Stomach (tissue), 19 donors: ENCODE measurements at places on chromosomes 13 and 19. TPM values are rescaled to one million over a fixed set of nuclear protein-coding genes. Genes with fewer than 3 reads are reported as not detected.

The LINGO3 gene
- not detected for total RNA-seq

DNA sequence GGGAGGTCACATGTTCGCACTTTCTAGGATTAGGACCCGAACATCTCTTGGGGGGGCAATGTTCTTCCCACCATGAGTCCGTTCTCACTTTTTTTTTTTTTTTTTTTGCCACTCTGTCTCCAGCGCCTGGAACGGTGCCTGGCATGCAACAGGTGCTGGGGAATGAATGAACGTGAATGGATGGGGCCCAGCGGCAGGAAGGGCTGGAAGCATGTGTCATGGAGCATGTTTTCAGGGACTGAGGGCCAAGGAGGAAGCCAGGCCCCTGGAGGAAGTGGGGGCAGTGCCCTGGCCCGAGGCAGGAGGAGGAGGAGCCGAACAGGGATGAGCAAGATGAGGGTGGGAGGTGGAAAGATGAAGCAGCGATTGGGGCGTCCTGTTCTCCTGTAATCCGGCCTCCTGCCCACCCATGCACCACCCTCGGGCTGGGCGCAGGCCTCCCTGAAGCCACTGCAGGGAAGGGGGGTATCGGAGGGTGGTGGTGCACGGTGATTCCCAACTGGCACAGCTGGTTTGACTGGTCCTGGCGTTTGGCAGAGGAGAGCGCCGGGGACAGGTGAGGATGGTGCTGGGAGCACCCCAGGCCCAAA lies 8.8 kb upstream of the SULT2B1 start:
- DNase-seq: peak; percentile 82
- H3K27me3 ChIP-seq: peaks cover 20% of the 10 kb centered on the region
- no peaks in the 10 kb centered on the region for H3K36me3 ChIP-seq
- peaks cover 10% of the 10 kb centered on the region for H3K4me1 ChIP-seq

The ZNF507 gene
- total RNA-seq: 76.5 TPM

The MEDAG gene
- 0.89 TPM for total RNA-seq

GRCh38 chr13:99983499-99984401 lies 2.2 kb downstream of the ZIC2 start:
- H3K27ac ChIP-seq: no peak overlapping the region
- peaks cover 100% of the 10 kb centered on the region for H3K27me3 ChIP-seq
- no peaks in the 10 kb centered on the region for H3K36me3 ChIP-seq
- H3K4me3 ChIP-seq: no peak overlapping the region
- DNase-seq: peak; percentile 13

DNA sequence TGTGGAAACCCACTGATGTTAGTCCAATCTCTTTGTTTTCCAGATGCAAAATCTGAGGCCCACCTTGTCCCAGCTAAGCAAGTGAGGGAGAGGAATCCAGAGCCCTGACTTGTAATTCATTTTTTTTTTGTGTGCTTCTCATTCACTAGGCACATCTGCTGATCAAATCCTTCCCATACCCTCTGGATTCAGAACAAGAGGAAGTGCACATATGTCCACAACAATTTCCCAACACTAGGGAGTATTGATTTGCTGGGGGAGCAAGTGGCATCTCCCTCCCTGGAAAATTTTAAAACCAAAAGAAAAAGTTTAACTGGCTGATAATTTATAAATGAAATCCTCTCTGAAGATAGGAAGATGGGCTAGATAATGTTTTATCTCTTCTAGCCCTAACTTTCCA lies 94.6 kb upstream of the RFC3 start:
- H3K36me3 ChIP-seq: no peaks in the 10 kb centered on the region
- H3K27me3 ChIP-seq: no peaks in the 10 kb centered on the region
- peaks cover 33% of the 10 kb centered on the region for H3K4me1 ChIP-seq
- H3K27ac ChIP-seq: peak overlapping the region; percentile 48
- no peak overlapping the region for H3K4me3 ChIP-seq

The KIR2DL1 gene
- not detected for total RNA-seq

DNA sequence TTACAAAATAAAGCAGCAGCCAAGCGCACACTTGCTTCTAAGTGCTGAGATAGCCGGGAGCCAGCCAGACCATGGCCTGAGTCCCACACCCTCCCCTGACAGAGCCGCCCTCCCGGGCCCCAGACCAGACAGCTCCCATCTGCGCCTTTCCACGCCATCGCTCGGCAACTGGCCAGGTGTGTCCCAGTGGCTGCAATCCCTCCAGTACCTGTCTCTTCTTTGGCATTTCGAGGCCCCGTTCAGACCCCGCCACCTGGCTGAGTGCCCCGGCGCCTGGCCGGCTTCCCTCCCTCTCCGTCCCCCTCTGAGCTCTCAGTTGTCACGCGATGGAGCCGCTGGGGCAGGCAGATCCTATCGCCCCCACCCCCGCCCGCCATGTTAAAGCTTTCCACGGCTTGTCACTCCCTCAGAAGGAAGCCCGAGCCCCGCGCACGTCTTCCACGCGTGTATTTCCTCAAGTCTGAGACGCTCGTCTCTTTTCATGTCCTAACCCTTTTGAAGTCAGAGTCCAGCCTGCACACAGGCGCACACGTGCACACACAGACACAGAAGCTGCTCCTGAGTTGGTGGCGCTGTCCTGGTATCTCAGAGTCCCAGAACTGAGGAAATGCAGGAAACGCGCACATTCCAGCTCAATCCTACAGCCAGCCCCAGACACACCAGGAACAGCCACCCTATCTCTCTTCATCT lies 7.9 kb downstream of the MLLT1 start:
- H3K4me3 ChIP-seq: peak overlapping the region; percentile 25
- H3K27me3 ChIP-seq: no peaks in the 10 kb centered on the region
- H3K27ac ChIP-seq: peak overlapping the region; percentile 94
- peaks cover 37% of the 10 kb centered on the region for H3K36me3 ChIP-seq

- H3K36me3 ChIP-seq: no peaks in the 10 kb centered on the region
- H3K27me3 ChIP-seq: no peaks in the 10 kb centered on the region
- DNase-seq: no peak
- H3K4me3 ChIP-seq: no peak overlapping the region
- no peaks in the 10 kb centered on the region for H3K4me1 ChIP-seq
- no peak overlapping the region for H3K27ac ChIP-seq
Measured at GRCh38 chr13:93147298-93147645, 79.3 kb upstream of the GPC6 start.

DNA sequence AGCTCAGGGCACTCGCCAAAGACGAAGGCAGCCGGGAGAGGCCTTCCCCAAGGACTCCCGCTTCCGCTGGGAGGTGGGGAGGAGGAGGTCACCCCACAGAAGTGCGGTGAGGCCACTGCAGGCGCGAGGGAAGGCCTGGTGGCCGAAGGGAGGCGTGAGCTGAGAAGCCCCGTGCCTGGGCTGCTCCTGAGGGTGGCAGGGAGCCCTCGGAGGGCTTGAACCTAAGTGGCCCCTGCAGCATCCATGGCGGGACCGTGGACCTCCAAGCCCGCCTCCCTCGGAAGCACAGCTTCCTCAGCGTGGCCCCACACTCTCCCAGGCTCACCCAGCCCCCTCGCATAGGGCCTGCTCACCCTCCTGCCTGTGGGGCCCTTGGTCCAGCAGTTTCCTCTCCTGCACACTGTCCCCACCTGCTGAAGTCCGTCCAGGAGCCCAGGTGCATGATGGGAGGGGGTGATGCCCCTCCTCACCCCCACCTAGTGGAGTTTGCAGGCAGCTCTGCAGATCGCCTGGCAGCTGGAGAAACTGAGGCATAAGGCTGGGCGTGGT lies 25.9 kb downstream of the EFNA2 start:
- no peak for DNase-seq
- H3K27me3 ChIP-seq: peaks cover 54% of the 10 kb centered on the region
- H3K4me1 ChIP-seq: peaks cover 10% of the 10 kb centered on the region
- no peaks in the 10 kb centered on the region for H3K36me3 ChIP-seq
- H3K4me3 ChIP-seq: no peak overlapping the region

DNA sequence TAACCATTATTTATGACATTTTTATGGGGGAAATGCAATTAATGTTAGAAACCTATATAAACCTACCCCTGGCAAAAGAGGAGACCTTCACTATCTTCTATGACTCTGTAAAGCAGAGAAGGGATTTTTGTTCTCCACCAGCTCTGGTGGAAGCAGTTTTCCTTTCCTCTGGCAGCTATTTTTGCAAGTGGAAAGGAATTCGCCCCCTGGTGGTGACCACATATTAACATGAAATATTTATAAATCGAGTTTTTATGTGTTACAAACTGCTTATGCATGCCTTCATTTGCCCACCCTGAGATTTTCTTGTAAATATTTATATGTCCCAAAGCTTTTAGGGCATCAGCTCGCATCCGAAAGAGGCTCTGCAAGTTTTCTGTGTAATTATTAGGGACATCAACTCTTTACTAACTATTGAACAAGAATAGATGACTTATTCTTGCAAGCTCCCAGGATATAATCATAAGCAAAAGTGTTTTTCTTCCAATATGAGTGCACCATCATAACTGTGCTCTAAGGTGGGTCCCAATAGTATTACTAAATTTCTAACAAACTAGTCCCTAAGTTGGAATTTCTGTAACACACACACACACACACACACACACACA lies 62.4 kb downstream of the SERTM1 start:
- H3K27ac ChIP-seq: no peak overlapping the region
- no peaks in the 10 kb centered on the region for H3K36me3 ChIP-seq
- DNase-seq: peak; percentile 45
- H3K4me3 ChIP-seq: no peak overlapping the region
- no peaks in the 10 kb centered on the region for H3K4me1 ChIP-seq

DNA sequence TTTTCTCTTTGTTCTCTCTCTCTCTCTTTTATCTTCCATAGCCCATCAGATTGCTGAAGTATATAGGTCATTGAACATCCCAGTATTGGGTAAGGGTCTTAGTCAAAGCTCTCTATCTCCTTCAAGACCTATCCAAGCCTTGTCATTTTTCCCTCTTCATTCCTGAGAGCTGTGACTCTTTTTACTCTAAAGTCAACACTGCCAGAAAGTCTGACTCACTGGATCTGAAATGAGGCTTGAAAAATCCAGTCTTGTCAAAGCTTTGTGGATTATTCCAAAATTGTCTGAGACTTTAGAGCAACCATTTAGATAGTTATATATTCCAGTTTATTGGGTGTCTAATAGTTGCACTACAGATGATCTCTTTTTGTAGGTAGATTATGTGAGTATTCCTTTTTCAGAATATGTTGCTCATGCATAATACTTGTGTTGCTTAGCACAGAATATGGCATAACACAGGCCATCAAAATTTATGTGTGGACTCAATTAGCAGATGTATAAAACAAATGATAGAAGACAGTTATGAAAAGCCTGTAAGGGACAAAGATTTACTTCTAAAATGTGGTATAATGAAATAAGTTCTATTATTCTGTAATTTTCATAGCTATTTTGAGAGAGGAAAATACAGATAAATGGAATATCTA lies 389.3 kb upstream of the PCDH9 start:
- H3K27ac ChIP-seq: no peak overlapping the region
- H3K36me3 ChIP-seq: no peaks in the 10 kb centered on the region
- no peak for DNase-seq
- no peaks in the 10 kb centered on the region for H3K27me3 ChIP-seq
- H3K4me1 ChIP-seq: no peaks in the 10 kb centered on the region
- H3K4me3 ChIP-seq: no peak overlapping the region

DNA sequence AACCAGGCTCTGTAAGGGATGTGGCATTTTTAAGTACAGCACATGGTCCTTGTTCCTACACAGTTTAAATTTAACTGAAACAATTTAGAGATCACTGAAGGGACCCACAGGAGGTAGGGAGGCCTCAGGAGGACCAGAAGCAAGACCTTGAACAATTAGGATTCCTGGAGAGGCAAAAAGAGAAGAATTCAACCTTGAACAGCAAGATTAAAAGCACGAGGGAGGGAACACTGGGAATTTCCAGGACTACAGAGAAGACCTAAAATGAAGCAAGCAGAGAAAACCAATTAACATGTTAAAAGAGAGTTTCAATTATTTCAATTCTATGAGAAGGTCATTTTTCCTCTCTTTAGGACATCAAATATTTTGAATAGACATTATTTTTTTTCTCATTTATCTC lies 160.3 kb downstream of the KCTD12 start:
- H3K27me3 ChIP-seq: no peaks in the 10 kb centered on the region
- no peak for DNase-seq
- no peak overlapping the region for H3K4me3 ChIP-seq
- no peak overlapping the region for H3K27ac ChIP-seq
- peaks cover 21% of the 10 kb centered on the region for H3K4me1 ChIP-seq

The CRTC1 gene
- total RNA-seq: 4.5 TPM

The KATNAL1 gene
- 24.2 TPM for total RNA-seq

GRCh38 chr13:109212650-109213049 lies 573.7 kb downstream of the IRS2 start:
- no peak overlapping the region for H3K27ac ChIP-seq
- no peaks in the 10 kb centered on the region for H3K4me1 ChIP-seq
- DNase-seq: no peak
- H3K36me3 ChIP-seq: no peaks in the 10 kb centered on the region
- no peaks in the 10 kb centered on the region for H3K27me3 ChIP-seq
- H3K4me3 ChIP-seq: no peak overlapping the region

DNA sequence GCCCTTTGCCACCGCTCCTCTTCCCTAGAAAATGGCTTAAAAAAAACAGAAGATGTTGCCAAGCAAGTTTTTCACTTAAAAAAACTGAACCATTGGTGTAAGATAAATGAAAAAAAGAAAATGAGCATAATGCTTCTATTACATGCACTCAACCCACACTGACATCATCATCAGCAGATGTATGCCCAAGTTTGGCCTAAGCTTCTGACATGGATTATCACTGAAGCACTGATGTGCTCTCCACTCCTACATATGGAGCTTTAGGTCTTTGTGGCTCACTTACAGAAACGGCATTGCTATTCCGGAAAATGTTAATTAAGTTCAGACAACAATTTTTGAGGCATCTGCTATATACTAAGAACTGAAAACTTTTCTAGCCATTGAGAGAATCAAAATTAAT lies 8.0 kb downstream of the RXFP2 start:
- H3K27me3 ChIP-seq: peaks cover 11% of the 10 kb centered on the region
- DNase-seq: no peak
- H3K36me3 ChIP-seq: no peaks in the 10 kb centered on the region
- no peaks in the 10 kb centered on the region for H3K4me1 ChIP-seq
- H3K27ac ChIP-seq: no peak overlapping the region

DNA sequence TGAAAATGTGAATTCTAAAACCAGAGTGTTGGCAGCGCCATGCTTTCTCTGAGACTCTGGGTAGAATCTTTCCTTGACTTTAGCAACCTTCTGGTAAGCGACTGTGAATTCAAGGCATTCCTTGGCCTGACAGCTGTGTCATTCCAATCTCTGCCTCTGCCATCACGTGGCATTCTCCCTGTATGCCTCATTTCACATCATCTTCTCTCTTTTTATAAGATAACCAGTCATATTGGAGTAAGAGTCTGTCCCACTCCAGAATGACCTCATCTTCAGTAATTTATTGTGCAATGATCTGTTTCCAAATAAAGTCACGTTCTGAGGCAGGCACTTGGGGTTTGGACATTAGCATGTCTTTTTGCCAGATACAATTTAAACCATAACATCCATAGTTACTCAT lies 103.4 kb upstream of the POSTN start:
- no peaks in the 10 kb centered on the region for H3K36me3 ChIP-seq
- H3K27me3 ChIP-seq: no peaks in the 10 kb centered on the region
- H3K27ac ChIP-seq: no peak overlapping the region
- DNase-seq: no peak
- no peaks in the 10 kb centered on the region for H3K4me1 ChIP-seq

DNA sequence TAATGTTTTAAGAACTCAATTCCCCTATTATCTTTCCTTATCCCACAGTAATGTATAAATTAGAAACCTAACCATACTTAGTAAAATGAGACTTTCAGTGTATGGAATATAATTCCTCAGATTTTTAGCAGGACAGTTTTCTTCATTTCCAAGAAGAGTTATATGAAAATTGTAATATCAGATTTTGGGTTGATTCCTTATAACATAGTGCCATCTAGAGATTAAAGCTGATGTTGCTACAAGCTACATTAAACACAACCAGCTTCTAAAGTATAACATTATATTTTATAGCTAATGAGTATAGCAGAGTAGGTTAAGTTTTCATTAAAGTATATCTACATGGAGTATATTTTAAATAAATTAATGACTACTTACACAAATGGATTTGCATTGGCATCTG lies 99.7 kb upstream of the MIR17HG start:
- no peaks in the 10 kb centered on the region for H3K4me1 ChIP-seq
- no peaks in the 10 kb centered on the region for H3K36me3 ChIP-seq
- H3K27ac ChIP-seq: no peak overlapping the region
- H3K4me3 ChIP-seq: no peak overlapping the region

The GNG8 gene
- total RNA-seq: not detected
